Activated CD8-positive, alpha-beta memory T cell treated with anti-CD3 and anti-CD28 coated beads for 1 hour (primary cell): ENCODE measurements at places on chromosomes 11 and 22.

- DNase-seq, result no peak
Measured at GRCh38 chr22:50207383-50208140, 6.8 kb downstream of the SELENOO start.

DNA sequence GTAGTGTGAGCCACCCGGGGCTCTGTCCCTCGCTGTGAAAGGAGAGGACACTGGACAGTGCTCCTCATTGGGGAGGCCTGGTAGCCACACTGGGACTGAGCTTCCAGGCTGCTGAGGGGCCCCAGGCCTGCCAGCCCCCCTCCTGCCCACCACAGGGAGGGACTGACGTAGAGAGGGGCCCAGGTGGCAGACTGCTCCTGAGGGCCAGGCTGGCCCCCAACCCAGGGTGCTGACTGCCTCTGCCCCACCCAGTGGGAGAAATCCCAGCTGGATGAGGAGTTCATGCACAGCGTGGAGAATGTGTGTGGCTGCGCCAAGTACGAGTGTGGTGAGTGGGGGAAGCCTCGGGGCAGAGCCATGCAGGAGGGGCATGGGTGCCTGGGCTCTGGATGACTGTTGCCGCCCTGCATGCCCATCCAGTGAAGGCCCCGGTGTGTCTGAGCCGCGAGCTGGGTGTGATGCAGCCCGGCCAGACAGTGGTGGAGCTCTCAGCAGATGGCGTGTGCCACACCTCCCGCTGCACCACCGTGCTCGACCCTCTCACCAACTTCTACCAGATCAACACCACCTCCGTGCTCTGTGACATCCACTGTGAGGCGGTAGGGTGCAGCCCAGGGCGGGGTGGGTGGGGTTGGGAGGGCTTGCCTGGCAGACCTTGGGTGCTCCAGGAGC lies 78.7 kb upstream of the MYOD1 start:
- DNase-seq, result no peak

DNA sequence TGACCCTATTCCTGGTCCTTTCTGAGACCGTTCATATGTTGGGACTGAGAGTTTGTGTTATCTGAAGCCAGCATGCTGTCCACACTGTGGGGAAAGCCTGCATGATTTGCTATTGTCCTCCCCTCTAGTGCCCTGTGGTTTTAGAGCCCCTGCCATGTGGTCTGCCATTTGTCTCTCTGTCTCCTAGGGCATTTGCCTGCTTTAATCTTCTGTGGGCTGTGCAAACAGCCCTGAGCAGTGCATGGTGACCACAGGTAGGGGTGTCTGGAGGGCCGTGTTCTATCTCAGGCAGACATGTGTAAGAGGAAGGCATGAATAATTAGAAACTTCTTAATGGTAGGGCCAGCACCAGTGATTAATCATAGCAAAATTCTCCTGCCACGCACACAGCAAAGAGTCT lies 23.0 kb downstream of the AMPD3 start:
- DNase-seq, result no peak

GRCh38 chr11:69437001-69437875 lies 44.2 kb upstream of the LINC01488 start:
- no peak for DNase-seq

DNA sequence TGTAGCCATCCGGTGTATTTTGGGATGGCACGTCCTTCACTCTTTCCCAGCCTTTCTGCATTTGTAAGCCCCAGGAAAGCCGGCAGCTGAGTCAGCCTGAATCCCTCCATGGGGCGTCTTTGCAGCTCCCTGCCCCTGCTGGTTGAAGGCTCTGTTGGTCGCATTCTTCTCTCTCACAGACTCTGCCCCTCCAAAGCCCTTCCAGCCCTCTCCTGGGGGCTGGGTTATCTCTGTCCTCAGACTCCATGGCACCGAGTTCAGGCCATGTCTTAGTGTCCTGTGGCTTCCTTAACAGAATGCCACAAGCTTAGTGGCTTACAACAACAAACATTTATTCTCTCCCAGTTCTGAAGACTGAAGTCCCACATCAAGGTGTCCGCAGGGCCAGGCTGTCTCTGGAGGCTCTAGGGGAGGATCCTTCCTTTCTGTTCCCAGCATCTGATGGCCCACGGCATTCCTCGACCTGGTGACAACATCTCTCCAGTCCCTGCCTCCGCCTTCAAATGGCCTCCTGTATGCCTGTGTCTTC lies 62.2 kb downstream of the BCR start:
- DNase-seq, result no peak

GRCh38 chr11:70913715-70914231 lies 338.6 kb downstream of the SHANK2 start:
- no peak for DNase-seq

GRCh38 chr22:36015155-36015810 lies 13.3 kb downstream of the RBFOX2 start:
- no peak for DNase-seq

DNA sequence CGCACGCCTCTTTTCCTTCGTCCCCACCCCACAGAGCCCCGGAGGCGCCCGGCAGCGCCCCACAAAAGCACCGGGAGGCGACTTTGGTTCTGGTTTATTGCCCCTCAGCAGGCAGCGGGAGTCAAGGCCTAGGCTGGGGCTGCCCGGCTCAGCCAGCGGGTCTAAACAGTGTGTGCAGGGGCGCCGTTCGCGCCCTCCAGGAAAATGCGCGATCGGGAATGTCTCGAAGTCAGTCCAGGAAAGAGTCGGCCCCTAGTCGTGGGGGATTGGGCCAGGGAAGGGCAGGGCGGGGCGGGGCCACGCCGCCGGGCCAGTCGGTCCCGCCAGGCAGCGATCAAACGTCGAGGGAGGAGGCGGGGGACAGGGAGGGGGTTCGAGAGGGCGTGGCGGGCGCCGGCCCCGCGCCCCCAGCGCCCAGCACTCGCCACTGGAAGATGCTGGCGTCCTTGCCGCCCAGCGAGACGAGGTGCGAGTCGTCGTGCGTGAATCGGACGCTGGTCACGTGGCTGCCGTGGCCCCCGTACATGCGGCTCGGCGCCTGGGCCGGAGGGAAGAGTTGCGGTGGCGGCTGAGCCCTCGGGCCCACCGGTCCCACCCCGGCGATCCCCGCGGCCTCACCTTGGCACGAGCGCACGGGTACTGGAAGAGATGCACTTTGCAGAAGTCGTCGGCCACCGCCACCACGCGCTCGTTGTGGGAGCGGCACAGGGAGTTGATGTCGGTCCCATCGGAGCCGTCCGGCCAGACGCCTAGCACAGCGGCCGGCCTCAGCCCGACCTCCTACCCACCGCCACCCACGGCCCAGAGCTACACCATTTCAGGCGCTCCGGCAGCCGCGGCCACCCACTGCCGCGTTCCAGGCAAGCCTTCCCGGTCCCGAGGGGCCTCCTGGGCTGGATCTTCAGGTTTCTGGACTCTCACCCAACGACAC lies 741 bp upstream of the MTA2 start:
- no peak for DNase-seq

DNA sequence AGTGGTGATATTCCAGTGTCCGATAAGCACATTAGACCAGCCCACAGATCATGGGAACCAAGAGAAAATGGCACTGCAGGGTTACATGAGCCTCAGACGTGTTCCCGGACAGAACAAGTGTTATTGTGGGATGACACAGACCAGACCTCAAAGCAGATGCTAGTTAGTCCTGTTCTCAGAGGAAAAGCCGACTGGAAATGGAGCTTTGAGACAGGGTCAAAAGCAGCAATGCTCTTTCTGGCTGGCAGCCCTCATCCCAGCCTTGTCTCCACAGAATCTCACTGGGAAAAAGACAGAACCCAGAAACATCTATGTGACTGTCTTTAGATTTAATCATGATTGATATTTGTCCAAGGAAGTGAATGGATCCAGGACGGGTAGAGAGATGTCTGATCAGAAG lies 506.8 kb downstream of the INSC start:
- DNase-seq, result no peak

DNA sequence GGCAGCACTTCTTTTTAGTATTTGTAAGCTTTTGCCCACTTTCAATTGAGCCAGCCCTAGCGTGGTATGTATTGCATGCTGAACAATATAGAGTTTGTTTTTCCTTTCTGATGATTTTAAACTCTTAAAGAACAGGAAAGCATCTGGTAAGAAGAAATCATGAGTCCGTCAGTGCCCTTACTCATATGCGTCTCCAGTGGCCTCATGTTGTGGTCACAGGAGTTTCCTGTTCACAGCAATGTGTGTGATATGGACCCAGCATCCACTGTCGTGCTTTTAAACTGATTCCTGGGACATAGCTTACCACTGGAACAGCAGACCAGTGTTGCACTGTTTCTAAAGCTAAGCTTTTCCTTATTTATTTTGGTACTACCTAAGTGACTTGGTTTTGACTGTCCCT lies 40.1 kb downstream of the BID start:
- no peak for DNase-seq

DNA sequence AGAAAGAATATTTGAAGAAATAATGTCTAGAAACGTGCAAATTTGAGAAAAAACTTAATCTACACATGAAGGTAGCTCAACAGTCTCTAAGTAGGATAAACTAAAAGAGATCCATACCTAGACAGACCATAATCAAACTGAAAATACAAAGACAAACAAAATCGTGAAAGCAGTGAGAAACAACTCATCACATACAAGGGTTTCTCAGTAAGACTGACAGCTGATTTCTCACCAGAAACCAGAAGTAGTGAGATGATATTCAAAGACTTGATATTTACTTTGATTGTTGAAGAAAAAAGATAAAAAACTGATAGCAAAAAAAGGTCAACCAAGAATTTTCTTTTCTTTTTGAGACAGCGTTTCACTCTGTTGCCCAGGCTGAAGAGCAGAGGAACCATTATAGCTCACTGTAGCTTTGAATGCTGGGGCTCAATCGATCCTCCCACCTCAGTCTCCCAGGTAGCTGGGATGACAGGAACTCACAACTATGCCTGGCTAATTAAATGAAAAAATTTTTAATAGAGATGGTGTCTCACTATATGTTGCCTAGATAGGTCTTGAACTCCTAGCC lies 17.4 kb downstream of the NPAT start:
- DNase-seq, result no peak

GRCh38 chr11:47392546-47393162 lies 14.3 kb upstream of the SPI1 start:
- no peak for DNase-seq

DNA sequence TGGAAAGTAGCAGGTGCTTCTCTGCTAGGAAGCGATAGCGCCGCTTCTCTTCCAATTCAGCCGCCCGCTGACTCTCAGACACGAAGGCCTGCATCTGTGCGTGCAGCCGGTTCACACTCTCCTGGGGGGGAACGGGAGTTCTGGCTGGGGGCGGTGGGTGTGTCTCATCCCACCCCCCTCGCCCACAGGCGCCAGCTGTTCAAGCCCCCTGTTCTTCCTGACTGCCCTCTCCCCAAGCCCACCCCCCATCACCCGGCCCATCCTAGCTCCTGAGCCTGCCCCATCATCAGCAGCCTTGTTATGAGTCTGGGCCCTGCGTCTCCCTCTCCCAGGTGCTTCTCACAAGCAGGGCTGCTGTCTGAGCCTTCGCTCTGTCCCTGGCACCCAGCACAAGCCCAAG lies 13.1 kb upstream of the SLC16A8 start:
- no peak for DNase-seq

DNA sequence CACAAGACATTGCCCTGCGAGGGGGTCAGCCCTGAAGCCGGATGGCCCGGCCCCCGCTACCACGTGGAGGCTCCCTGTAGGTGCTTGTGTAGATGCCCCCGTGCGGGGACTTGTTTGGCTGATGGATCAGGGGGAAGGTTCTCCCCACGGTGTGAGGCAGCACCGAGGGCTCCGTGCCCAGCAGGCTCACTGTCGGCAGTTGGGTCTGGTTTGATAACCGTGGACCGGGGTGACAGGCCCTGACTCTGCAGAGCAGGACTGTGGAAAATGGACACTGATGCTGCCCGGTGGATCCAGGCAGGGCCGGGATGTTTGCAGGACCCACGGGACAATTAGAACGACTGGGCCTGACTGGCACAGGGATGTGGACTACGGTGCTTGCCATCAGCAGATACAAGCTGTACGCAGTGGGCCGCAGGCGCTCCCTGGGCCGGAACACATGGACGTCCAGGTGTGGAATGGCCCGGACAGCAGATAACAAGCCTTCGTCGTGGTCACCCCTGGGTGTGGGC lies 19.0 kb downstream of the KCNQ1 start:
- DNase-seq, result no peak

GRCh38 chr11:62406034-62406433 lies 12.8 kb upstream of the SCGB1A1 start:
- DNase-seq, result no peak

GRCh38 chr22:48783821-48784266 lies 1043.8 kb downstream of the BRD1 start:
- no peak for DNase-seq

- no peak for DNase-seq
Measured at GRCh38 chr22:48393041-48393370, 1434.7 kb downstream of the BRD1 start.

GRCh38 chr11:3230636-3231549 lies 1.3 kb downstream of the MRGPRE start:
- DNase-seq, result no peak

- no peak for DNase-seq
Measured at GRCh38 chr11:123892031-123892430, 6.6 kb upstream of the TMEM225 start.

GRCh38 chr11:13841393-13841792 lies 121.1 kb upstream of the SPON1 start:
- DNase-seq, result no peak
